ENCODE measurements at places on chromosomes 7 and 10.

DNA sequence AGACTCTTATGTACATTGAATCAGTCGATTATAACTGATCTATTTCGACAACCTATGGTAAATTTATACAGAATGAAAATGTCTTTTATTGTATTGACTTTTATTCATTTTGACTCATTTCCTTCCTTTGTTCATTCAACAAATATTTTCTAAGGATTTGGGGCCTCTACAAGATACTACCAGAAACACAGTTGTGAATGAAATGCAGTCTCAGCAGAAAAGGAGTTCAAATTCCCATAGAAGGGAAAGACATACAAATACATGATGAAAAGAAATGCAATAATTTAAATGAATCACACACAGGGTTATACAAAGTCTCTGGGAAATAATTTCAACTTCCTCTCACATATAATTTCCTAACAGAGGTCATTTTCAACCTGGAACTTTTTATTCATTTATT, 134.0 kb upstream of the SEMA3A start:
- DNase-seq = no peak

- DNase-seq = no peak
These were observed 48.5 kb upstream of the BTBD16 start for GRCh38 chr10:122222638-122223037.

DNA sequence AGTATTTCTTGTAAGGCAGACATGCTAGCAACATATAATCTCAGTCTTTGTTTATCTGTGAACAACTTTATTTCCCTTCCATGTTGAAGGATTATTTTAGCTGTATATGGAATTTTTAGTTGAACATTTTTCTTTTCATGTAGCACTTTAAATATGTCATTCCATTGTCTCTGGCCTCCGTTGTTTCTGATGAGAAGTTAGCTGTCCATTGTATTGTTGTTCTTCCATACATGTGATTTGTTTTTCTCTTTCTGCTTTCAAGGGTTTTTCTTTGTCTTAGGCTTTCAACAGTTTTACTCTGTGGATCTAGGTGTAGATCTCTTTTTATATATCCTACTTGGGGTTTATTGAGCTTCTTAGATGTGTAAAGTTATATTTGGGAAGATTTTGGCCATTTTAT, 66.3 kb upstream of the COMTD1 start:
- no peak for DNase-seq

DNA sequence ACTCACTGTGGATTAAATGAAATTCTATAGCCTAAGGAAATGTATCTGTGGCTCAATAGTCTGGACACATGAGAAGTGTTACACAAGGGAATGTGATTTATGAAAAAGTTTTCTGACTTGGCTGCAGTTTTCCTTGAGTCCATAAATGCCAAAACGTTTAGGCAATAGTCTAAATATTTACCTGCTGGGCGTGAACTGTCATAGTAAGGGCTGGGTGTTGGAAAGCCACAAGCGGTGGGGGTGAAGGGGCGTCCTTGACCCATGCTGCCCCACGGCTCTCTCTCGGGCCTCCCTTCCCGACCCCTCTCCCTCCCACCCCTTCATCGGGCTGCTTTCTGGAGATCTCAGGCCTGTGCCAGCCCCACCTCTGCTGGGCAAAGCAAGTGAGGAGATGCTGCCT, 223.7 kb downstream of the BUB3 start:
- no peak for DNase-seq

DNA sequence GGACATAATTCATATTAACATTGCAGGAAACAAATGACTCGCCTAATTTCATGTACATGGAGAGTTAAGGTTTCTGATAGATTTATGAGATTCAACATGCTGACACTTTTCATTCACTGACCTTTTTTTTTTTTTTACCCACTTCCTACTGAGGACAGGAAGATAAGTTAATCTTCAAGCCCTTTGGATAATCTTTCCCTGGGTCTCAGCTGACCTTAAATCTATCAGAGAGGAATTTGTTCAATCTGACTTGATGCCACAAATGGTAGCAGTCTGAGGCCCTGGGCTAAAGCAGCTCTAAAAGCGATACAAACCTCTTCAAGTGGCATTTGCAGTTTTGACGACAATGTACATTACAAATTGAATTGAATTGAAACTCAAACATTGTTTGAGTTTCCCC, 493.3 kb upstream of the SORCS1 start:
- no peak for DNase-seq

DNA sequence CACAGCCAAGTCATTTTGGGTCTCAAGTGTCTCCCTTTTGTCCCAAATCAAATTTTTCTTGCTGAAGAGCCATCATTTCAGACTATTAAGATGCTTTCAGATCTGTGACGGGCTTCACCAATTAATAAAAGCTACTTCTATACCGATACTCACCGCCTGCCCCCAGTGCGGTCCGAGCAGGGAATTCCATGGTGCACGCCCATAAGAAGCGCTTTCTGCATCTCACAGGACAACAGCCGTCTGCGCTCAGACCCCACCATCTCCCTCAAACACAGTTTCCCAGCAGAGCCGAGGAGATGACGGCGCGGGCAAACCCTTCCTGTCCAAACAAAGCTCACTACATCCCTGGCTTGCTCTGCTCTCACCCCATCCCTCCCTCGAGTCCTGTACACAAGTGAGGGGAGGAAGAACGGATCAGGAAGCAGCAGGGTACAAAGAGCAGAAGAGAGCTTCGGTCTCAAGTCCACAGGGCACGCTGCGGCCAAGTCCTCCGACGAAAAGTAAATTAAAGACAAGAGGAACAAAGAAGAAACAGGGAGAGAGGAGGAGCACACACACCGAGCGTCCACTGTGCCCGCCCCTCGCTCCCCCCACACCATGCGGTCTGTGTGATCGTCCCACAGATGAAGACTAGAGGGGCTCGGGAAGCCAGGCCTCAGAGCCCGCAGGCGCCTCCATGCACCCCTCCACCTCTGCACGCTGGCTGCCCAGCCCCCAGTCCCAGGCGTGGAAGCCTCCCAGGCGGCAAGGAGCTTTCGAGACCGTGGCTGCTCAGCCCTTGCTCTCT, 121.9 kb downstream of the MAD1L1 start:
- no peak for DNase-seq

- no peak for DNase-seq
These were observed 94.7 kb downstream of the DYNC2I1 start for GRCh38 chr7:158950914-158951635.

- DNase-seq = no peak
These were observed 14.3 kb downstream of the STRA8 start for GRCh38 chr7:135247746-135248471.

GRCh38 chr7:138008588-138009349, 6.9 kb upstream of the CREB3L2 start:
- peak; percentile 54 for DNase-seq

GRCh38 chr7:141220263-141220880, 146.5 kb downstream of the TMEM178B start:
- peak; percentile 72 for DNase-seq

DNA sequence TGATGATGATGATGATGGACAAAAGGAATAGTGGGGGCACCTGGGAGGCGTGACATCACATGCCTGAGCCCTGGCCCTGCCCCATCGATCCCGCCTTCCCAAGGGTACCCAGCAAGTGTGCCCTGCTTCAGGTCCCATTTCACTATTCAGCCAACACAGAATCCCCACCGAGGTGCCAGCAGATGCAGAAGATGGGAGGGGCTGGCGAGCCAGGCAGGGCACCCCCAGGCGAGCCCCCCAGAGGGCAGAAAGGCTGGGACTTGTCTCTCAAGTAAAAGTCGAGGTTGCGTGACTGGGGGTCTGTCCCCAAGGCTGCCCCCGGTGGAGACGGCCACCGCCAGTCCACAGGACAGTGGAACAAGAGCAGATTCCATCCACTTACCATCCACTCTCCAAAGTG, 57.5 kb downstream of the INSIG1 start:
- DNase-seq = no peak

DNA sequence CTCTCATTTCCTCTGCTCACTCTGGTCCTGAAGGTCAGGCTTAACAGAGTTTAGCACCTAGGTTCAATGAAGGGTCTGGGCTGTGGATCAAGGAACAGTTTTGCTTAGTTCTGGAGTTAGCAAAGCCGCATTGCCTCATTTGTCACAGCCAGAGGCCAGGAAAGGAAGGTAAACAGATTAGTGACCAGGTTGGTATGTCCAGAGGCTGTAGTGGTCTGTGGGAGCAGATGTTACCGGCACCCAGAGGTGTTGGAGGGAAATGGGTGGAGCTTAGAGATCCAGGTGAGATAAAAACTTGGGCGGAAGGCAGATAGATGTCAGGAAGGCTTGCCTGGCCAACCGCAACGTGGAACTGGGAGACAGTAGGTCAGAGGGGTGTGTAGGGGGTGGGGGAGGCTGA, 36.6 kb upstream of the ZMIZ2 start:
- peak; percentile 14 for DNase-seq

GRCh38 chr10:54708021-54708420, 93.0 kb downstream of the PCDH15 start:
- DNase-seq = no peak

- no peak for DNase-seq
These were observed 30.5 kb downstream of the IPMK start for GRCh38 chr10:58237014-58237834.

DNA sequence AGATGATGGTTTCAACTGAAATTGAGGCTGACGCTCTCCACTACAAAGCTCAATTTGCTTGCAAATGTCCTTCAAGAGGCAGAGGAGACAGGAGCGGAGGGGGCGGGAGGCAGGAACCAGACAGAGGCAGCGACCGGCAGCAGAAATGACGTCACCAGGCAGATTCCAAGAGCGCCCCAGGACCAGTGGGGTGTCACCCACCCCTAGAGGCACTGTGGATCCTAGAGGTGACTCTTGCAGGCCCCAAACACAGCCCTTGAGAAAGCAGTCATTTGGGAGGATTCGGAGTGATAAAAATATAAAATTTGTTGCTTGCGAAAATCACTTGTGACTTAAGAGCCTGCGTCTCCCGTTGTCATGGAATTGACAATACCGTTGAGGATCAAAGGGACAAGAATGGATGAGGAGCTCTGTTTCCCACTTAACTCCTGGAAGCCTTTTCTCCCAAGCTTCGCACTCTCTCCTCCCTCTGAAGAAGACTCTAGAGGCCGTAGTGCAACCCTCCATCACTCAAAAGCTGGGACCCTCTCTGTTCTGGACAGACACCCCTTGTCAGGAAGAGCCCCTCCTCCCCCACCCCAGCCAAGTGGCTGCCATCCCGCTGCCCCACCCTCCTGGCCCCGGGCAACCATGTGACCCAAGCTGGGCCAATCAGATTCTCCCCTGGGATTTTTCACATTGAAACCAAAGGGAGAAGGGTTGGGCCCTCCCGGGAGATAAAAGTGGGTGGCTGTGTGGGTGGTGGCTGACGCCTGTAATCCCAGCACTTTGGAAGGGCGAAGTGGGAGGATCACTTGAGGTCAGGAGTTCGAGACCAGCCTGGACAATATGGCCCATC, 16.3 kb upstream of the SLC29A4 start:
- DNase-seq = peak; percentile 37

- DNase-seq = no peak
These were observed 21.5 kb downstream of the SFMBT2 start for GRCh38 chr10:7389346-7389745.

DNA sequence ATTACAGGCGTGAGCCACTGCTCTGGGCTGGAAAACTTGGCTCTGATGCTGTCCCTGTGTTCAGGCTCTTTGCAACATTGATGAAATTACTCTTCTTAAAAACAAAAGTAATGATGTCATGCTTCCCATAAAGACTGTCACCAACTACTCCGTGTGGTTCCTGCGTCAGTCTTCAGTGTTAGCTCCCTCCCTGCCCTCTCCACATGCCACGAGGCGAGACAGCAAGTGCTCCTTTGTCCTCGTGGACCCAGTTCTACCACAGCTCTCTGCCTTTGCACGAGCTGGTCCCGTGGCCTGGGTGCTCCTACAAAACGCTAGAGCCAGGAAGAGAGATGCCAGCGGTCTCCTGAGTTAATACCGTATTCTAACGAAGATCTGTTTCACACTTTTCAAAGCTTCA, 194.5 kb downstream of the SDK1 start:
- DNase-seq = no peak

- DNase-seq = no peak
These were observed 27.3 kb downstream of the GSDME start for GRCh38 chr7:24730018-24730369.

All from D341Med (cell line).